Thoracic aorta (tissue), 2 donors: ENCODE measurements at places on chromosomes 4 and X.

- no peak for DNase-seq
These were observed 1.7 kb upstream of the BMP2K start for GRCh38 chr4:78774417-78774816.

DNA sequence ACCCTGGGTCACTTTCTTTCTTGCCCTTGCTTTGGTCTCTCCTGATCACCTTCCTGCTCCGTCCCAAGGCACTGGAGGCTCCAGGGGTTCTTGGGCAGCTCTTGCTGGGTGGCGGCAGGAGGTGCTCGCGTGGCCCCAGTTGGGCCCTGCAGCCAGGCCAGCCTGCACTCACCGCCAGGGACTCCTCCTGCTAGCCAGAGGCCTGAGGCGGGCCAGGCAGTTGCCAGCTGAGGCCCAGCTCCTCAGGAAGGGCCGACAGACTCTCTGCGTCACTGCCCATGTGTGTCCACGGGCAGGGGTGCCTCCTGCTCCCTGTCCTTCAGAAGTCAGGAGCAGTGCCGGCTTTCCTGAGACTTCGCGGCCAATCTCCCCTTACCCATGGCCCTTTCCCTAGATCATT is 9.3 kb downstream of the SUV39H1 start:
- no peak for DNase-seq

DNA sequence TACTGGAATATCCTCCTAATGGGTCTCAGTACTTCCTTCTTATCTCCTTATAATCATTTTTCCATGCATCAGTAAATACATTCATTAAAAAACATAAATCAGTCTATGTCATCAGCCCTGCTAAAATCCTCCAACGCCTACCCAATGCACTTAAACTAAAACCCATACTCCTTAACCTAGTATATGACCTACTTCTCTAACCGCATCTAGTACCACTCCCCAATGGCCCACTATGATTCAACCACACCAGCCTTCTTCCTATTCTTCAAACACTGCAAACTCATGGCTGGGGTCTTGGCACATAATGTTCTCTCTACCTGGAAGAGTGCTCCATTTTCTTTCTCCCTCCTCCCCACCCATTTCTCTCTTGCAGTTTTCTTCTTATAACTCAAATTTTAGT is 18.7 kb downstream of the TEC start:
- no peak for DNase-seq

GRCh38 chr4:1784789-1785591 is 8.1 kb upstream of the FGFR3 start:
- no peak for DNase-seq

DNA sequence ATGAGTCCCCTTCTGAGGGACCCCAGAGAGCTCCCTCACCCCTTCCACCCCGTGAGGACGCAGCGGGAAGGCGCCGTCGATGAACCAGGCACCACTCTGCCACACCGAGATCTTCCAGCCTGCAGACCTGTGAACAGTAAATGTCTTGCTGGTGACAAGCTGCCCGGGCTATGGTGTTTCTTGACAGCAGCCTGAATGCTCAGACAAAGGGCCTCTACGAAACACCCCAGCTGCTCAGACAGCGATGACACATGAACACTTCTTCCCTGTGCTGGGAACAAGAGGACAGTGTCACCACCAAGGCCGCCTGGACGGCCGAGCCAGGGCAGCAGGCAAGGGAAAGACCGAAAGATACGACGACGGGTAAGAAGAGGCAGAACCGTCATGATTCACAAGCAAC is 30.6 kb upstream of the GTPBP6 start:
- no peak for DNase-seq

- no peak for DNase-seq
These were observed 95.7 kb upstream of the GRIA3 start for GRCh38 chrX:123088331-123088730.

GRCh38 chr4:185013417-185014125 is 4.7 kb upstream of the HELT start:
- no peak for DNase-seq

DNA sequence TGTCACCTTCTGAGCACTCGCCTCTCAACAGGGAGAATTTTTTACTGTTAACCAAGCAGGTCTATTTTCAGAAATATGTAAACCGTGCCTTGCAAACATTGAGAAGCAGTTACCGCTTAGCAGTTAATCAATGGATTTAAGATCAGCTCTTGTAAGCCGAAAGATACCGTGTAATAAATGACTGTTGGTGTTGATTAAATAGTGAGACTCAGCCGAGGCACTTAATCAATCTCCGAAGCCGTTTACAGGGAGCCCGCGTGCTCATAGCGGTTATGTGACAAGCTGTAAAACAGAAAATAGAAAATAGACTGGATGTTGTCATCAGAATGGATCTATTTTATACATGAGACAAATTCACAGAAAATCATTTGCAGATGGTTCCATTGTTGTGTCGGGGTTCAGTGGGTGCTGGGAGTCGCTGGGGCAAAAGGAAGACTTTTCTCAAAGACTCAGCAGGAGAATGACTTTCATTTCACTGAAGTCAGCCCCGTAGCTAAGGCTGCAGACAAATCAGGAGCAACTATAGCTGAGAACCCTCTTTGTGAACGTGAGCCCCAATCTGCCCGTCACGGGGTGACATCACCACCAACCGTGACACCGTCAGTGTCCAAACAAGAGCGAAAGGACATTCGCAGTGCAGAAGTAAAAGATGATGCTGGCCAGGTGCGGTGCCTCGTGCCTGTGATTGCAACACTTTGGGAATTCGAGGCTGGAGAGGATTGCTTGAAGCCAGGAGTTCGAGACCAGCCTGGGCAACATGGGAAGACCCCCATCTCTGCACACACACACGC is 275.3 kb downstream of the CRLF2 start:
- DNase-seq: no peak

DNA sequence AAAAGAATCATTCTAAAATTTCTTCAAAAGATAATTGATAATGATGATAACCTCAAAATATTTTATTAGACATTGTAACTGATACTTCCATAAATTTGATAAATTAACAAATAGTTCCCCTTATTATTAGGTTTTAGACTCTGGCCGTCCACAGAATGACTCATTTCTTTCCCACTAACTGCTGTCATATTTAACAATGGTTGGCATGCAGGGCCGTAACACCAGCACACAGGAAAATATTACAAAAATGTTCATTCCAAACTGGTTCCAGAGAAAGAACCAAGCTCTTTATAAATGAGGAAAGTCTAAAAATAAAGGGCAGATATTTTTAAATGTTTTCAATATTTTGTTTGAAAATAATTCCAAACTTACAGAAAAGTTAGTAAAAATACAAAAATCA is 28.2 kb downstream of the WDFY3 start:
- DNase-seq: peak; percentile 17

DNA sequence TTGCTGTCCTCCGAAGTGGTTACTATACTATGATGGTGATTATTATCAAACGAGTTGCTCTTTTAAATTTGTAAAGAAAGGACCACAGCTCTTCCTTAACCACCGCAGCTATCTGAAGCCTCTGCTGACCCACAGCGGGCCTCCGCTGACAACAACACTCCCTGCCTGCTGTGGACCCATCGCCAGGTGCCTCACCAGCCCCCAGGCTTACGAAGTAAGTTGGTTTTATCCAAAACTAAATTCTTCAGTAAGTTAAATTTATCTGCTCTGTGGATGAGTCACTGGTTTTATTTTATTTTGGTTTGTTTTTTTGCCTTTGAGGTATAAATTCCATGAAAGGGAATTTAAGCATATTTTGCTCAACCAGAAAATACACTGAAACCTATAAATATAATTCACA is 54.7 kb downstream of the SLC9A6 start:
- no peak for DNase-seq

DNA sequence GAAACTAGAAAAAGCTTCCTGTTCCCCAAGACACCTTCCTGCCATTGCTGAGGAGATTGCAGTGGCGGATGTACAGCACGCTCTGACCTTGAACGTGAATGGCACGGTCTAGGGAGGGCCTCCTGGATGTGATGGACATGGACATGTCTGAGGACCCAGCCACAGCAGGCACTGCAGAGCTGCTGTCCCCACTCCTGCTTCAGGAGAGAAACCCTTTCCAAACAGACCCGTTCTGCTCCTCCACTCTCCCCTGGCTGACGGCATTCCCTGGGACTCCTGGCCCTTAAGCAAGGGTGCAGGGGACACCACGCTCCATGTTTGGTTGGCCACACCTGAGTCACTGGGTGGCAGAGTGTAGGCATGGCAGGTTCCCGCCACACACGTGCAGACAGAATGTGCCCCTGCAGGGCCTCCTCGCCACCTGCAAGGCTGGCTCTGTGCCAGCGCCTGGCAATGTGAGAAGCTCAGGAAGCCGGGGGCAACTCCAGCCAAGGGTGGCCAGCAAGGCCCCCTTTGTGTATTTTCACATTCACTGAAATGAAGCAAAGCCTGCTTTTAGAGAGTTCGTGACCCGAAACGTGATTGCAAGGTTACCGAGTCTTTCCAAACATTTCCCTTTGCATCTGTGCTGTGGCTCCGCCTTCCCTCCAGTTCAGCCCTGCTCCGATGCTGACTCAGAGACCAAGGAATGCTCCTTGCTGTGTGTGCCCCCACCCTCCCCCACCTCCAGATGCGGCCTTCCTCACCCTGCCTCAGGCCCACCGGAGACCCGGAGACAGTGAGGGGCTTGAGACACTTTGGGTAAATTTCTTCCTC is 46.1 kb downstream of the HTRA3 start:
- no peak for DNase-seq

DNA sequence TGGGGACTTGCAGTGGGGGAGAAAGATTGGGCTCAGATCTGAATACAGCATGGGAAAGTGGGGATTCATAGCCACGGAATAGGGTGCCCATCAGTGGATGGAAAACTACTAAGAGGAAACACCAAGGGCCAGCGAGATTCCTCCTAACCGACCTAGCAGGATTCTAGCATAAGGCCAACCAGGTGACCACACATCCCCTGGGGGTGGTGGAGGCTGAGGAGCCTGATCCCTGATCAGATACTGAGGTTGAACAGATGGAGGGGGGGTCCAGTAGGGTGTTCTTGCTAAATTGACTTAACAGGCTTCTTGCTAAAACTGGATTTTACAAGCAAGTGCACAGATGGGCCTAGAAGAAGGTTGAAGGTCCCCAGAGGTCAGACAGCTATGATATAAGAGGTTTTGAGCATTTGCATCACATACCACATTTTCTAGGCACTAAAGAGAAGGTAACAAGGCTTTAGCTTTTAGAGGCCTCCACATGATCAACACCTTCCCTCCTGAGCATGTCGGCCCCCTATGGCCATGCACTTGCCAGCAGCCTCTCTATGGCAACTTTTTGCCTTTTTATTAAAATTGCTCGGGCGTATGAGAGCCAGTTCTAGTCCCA is 69.1 kb upstream of the PUDP start:
- DNase-seq: no peak

DNA sequence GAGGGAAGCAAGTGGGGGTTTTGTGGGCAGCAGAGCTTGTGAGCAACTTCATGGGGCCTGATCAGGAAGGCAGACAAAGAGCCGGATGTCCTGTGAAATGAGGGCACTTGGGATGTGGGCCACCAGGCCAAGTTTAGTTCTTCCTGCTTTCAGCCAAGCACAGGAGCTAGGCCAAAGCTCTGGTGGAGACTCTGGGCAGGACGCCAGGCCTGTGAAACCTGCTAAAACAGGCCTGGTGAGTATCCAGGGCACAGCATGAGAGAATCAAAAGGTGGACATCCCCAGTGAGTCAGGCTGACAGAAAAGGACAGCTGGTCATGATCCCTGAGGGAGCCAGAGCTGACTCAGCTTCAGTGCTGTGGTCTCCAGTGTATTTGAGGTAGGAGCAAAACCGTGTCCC is 95.7 kb downstream of the NPNT start:
- DNase-seq: peak; percentile 41

DNA sequence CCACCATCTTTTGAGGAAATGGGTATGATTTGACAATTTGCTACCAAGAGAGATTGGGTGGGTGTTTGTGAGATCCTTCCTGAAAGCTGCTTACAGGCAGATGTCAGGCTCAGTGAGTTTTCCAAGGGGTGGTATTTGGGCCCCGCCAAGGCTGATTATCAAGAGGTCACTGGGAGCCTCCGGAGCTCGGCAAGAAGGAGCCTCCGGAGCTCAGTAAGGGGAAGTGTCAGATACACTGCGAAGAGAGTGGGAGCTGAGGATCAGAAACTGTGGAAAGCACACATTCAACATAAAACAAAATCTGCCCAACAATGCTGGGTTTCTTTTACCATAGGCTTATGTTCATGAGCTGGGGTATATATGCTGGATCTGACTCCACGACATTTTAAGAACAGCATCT is 714 bp downstream of the RTL3 start:
- no peak for DNase-seq

GRCh38 chrX:136920001-136920400 is 39.5 kb upstream of the RBMX start:
- no peak for DNase-seq

GRCh38 chr4:168639914-168640313 is 143.1 kb downstream of the PALLD start:
- DNase-seq: no peak

- DNase-seq: no peak
These were observed 52.4 kb downstream of the GAK start for GRCh38 chr4:879729-880077.

- no peak for DNase-seq
These were observed 389.1 kb downstream of the NKX6-1 start for GRCh38 chr4:84110040-84110439.

GRCh38 chrX:45172890-45173289 is 27.8 kb downstream of the DIPK2B start:
- DNase-seq: no peak

DNA sequence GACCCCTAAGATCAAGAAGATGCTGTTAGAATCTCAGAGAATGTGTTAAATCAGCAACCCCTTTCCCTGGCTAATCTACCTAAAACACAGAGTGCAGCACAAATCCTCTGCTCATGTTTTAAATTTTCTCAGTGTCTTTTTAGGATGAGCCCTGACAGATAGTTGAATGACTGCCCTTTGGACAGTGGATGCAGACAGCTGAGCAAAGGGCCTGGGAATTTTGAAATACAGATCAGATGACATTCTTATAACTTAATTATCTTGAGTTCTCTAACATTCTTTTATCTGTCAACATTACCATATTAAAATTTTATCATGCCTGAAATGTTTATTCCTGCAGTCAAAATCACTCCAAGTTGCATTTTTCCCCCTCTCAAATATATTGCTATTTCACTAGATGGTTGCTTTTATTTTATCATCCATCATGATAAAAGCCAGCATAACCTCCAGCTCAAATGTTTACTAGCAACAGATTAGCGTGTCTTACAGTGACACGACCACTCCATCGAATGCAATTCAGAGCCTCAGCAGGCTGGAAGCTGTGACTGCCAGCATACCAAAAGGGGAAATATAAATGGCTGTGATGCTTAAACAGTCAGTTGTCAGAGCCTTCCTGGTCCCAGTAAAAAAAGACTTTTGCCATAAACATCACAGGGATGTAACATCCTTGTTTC is 22.8 kb upstream of the ARHGAP24 start:
- DNase-seq: no peak

- DNase-seq: no peak
These were observed 196.8 kb upstream of the RPS6KA3 start for GRCh38 chrX:20463296-20464075.

GRCh38 chrX:45323387-45323786 is 122.7 kb upstream of the DIPK2B start:
- no peak for DNase-seq

DNA sequence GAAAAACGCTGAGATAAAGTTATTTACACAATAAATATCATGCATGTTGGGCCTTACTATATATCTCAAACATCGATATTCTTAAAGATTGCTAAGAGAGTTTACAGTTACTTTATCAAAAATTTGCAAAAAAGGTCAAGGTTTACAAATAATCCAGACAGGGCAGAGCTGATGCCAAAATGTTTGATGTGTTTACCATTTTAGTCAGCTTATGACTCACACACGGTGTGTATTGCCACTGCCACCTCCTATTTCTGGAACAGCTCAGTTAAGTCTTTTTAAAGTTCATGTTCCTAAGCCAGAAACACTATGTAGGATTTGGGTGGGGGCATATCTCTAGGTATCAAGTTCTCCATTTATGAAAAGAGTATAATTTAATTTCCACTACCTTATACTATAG is 580.6 kb downstream of the INPP4B start:
- DNase-seq: peak; percentile 5
